Astrocyte (in vitro differentiated cells and primary cell): ENCODE measurements at places on chromosomes 1 and 21. TPM values are rescaled to one million over a fixed set of nuclear protein-coding genes. Genes with fewer than 3 reads are reported as not detected.

The ECM1 gene
- 26.0 and 27.4 TPM in 2 replicates for total RNA-seq

The SASS6 gene
- 3.6 and 3.7 TPM in 2 replicates for total RNA-seq

The TBX19 gene
- total RNA-seq: 1.1 and 1.9 TPM in 2 replicates

The IGFN1 gene
- 0.02 TPM in 1 of 2 replicates, not detected in the other for total RNA-seq

The AKIRIN1 gene
- total RNA-seq: 152 and 156 TPM in 2 replicates

The NHLH2 gene
- 0.18 TPM in 1 of 2 replicates, not detected in the other for total RNA-seq

The HENMT1 gene
- 2.2 and 2.5 TPM in 2 replicates for total RNA-seq

The S100A7A gene
- not detected in 2 replicates for total RNA-seq

- H3K36me3 ChIP-seq: no peaks in the 10 kb centered on the region
- H3K4me3 ChIP-seq: no peak overlapping the region
- DNase-seq: no peak
- H3K27ac ChIP-seq: no peak overlapping the region
- H3K27me3 ChIP-seq: peaks cover 3% of the 10 kb centered on the region
Observed at GRCh38 chr1:8955406-8955805, 9.7 kb downstream of the CA6 start.

DNA sequence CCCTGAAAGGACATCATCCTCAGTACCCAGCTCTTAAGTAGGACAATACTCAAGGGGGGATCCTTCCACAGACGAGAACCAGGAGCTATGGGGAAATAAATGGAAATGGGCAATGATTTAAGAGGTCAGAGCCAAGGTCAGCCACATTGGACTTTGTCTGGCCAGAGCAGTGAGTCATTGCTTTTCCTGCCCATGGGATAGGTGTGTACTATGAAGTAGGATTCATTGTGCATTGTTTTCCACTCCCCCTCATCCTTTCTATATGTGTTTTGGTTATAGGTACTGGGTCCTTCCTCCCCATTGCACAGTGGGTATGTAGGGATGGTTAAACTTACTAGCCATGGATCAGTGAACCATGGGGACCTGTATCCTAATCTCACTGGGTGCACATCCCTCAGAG, 328.9 kb upstream of the USP25 start:
- no peak for DNase-seq
- no peaks in the 10 kb centered on the region for H3K27me3 ChIP-seq
- no peaks in the 10 kb centered on the region for H3K36me3 ChIP-seq
- no peak overlapping the region for H3K27ac ChIP-seq
- H3K4me3 ChIP-seq: no peak overlapping the region

- no peak overlapping the region for H3K4me3 ChIP-seq
- H3K27ac ChIP-seq: no peak overlapping the region
- no peak for DNase-seq
- no peaks in the 10 kb centered on the region for H3K36me3 ChIP-seq
Observed at GRCh38 chr1:175530622-175531375, 212.6 kb downstream of the TNR start.

DNA sequence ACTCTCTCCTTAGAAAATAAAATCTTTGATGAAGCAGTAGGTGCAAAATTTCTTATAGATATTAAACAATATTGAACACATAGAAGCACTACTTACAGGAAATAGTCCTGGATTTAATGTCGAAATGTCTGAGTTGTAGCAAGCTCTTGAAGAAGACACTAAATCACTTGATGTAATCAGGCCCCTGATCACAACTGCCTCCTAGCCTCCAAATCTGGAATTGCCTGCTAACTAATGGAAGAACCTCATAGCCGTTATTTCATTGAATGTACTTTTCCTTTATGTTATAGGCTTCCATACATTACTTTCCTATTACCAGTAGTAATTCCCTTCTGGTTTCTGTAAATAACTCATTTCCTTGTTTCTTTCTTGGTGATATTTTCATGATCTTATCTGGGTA, 675.7 kb upstream of the CHRM3 start:
- DNase-seq: no peak
- H3K27ac ChIP-seq: no peak overlapping the region
- H3K4me1 ChIP-seq: no peaks in the 10 kb centered on the region
- H3K4me3 ChIP-seq: no peak overlapping the region
- H3K27me3 ChIP-seq: no peaks in the 10 kb centered on the region

DNA sequence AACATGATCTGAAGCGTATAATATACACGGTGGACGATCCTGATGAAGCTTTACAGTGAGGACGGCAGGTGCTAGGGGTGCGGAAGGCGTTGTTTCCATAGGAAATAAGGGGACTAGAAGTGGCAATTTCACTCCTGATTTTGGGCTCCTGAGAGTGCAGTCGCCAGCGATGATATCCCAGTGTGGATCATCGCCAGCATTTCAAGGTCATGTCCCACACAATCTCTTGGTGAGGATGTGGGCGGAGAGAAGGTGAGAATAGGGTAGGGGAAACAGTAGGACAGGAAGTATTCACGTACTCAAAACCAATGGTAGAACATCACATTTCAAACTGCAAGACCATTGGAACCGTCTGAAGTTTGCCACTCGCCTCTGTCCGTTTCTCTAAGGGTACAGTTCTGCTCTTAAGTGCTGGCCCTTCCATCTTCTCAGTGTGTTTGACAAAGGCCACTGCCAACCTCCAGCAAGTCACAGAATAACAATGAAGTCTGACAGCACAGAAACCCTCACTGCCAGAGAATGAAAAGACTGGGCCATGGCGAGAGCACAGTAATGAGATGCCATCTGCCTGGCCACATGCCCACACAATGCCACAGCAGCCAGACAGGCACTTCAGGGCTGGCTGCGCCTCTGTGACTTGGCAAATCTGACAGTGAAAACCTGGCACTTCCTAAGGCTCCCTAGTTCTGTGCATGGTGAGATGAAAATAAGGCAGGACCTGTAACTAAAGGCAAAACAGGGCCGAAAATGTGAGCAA, 27.9 kb downstream of the PCSK9 start:
- no peaks in the 10 kb centered on the region for H3K4me1 ChIP-seq
- H3K36me3 ChIP-seq: peaks cover 14% of the 10 kb centered on the region
- no peaks in the 10 kb centered on the region for H3K27me3 ChIP-seq

GRCh38 chr1:92951141-92951582, 10.1 kb downstream of the DIPK1A start:
- H3K27ac ChIP-seq: peak overlapping the region; percentile 57
- no peak overlapping the region for H3K4me3 ChIP-seq
- no peaks in the 10 kb centered on the region for H3K36me3 ChIP-seq

DNA sequence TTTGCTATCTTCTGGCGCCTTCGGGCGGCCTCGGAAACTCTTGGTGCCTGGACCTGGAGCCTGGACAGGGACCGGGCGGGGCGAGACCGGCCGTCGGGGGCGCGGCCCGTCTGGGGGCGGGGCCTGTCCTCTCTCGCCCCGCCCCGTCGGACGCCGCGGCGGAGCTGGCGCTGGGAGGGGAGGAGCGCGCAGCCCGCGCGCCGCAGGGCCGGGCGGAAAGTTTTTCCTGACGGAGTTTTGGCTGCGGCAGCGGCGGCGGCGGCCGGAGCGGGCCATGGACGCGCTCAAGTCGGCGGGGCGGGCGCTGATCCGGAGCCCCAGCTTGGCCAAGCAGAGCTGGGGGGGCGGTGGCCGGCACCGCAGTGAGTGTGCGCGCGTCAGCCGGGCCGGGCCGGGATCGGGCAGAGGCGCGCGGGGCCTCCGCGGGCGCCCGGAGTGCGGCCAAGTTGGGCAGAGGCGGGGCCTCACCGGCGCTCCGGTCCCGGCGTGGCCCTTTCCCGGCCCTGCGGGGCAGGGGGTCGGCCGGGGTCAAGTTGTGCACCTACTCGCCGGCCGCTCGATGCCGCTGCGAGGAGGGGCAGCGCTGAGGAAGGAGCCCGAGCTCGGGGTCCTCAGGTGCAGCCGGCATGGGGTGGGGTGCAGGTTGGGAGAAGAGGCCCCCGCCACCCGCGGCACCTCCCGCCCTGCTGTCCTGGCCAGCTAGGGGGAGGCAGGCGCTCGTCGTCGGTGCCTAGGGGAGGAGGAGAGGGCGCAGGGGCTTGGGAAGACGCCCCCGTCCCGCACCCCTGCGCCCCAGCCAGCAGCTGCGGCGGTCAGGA, at the start of gene LDLRAP1:
LDLRAP1 (plus strand) TSS at position 182 of the 818 bp plus-strand sequence; CDS start at position 275, 93 bp downstream.
- H3K36me3 ChIP-seq: no peaks in the 10 kb centered on the region
- H3K4me3 ChIP-seq: peak within 1 kb of the TSS; percentile 63
- no peaks in the 10 kb centered on the region for H3K27me3 ChIP-seq
- H3K4me1 ChIP-seq: peaks cover 10% of the 10 kb centered on the region

GRCh38 chr1:155127105-155127966, at the start of gene EFNA1:
Gene EFNA1 (plus strand): TSS chr1:155127876. CDS start chr1:155127978, 102 bp downstream.
- no peak within 1 kb of the TSS for H3K27ac ChIP-seq
- peak within 1 kb of the TSS; percentile 55 for H3K4me3 ChIP-seq
- H3K4me1 ChIP-seq: peaks cover 44% of the 10 kb centered on the region
- DNase-seq: peak; percentile 36

- DNase-seq: peak; percentile 32
- no peaks in the 10 kb centered on the region for H3K4me1 ChIP-seq
- H3K27ac ChIP-seq: no peak overlapping the region
Observed at GRCh38 chr1:174692313-174692712, 244.5 kb downstream of the GPR52 start.

- H3K27me3 ChIP-seq: no peaks in the 10 kb centered on the region
- no peak overlapping the region for H3K27ac ChIP-seq
- no peak for DNase-seq
- peaks cover 43% of the 10 kb centered on the region for H3K36me3 ChIP-seq
- H3K4me3 ChIP-seq: peak overlapping the region; percentile 94
- peaks cover 20% of the 10 kb centered on the region for H3K4me1 ChIP-seq
Observed at GRCh38 chr21:39346206-39346605, 2.7 kb downstream of the HMGN1 start.
